Esophagus mucosa (tissue), 1 donor: ENCODE measurements at places on chromosomes 12 and 14. TPM values are rescaled to one million over a fixed set of nuclear protein-coding genes. Genes with fewer than 3 reads are reported as not detected.

Gene BEGAIN
- total RNA-seq, result 0.68 TPM

Gene CRACR2A
- 3.0 TPM for total RNA-seq

Gene AVPR1A
- 0.36 TPM for total RNA-seq

Gene FOXM1
- total RNA-seq, result 31.2 TPM

Gene SLC4A8
- 0.20 TPM for total RNA-seq

Gene RNASE11
- not detected for total RNA-seq

Gene TAS2R8
- not detected for total RNA-seq

Gene CIROP
- not detected for total RNA-seq

DNA sequence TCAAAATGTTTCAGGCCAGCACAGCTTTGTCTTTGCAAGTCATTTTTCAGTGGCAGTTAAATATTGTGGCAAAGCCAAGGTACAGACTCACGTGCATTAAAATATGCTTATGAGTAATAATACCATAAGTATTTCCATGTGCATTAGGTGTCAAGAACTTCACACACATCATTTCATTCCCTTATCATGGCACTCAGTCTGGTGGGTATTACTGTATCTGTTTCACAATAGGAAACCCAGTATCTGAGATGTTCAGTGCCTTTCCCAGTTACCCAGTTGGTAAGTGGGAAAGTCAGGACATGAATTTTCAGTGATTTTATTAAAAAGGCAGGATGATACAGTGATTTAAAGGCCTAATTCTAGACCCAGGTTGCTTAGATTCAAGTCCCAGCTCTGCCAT is 52.9 kb downstream of the IFNG start:
- ATAC-seq, result no peak

- no peak for ATAC-seq
These were observed 231.5 kb downstream of the NUBPL start for GRCh38 chr14:31792726-31793125.

GRCh38 chr14:105862581-105863239 is 336.3 kb downstream of the TMEM121 start:
- ATAC-seq, result no peak

DNA sequence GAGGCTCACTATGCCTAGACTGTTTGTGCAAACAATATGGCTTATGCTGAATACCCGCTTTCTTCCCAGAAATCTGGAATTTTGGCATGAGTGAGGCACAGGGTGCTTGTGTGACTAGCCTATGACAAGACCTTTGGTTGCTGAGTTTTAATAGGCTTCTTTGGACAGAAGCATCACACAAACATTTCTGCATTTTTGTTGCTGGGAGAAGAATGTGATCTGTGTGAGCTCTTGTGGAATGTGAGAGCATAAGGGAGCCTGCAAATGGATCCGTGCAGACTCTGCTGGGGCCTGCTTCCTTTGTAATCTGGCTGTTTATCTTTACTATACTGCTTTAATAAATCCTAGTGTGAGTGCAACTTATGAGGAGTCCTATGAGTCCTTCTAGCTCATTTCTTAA is 83.0 kb upstream of the ZDHHC17 start:
- no peak for ATAC-seq

DNA sequence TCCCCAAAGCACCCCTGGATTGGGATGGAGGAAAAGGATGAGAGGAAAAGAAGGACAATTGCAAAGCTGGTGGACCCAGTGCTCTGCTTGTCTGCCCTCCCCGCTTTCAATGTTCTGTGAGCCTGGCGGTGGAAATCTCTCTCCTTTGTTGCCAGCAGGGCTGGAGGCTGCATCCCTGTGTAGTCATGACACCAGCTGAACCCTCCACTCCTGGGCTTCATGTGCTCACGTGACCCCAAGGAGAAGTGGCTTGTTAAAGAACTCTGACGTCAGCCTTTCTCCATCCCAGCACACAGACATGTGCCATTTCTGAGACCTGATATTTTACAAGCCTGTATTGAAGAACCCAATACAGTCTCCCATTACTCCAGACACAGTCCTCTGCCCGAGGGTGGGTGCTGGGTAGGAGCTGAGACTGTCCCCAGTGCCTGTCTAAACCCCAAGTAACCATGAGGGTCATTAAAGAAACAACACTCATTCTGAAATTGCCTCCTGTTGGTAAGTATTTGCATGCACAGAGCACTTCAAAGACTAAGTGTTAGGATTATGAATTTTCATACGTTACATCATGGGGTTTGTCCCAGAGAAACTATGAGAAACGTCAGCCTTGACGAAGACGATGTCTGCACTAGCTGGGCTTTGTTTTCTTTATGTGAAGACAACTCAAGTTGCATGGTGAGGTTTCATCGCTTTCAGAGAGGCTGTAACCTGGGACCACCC is 21.7 kb downstream of the GALNT16 start:
- no peak for ATAC-seq

DNA sequence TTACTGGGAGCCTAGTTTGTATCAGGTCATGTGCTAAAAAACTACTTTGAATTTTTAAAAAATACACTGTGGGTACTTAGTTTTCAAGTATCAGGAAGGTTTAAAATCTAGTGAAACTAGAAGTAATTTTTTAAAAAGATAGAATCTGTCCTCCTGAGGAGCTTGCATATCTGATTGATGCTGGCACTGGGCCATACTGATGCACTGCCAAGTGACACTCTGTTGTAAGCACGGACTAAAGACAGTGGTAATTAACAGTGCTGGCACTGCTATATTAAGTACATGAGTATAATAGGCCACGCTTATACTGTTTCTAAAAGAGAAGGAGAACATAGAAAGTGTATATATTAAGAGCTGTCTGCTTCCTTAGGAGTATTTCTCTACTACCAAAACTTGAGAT is 10.0 kb upstream of the TBC1D30 start:
- no peak for ATAC-seq

GRCh38 chr12:104858611-104859543 is 99.2 kb downstream of the SLC41A2 start:
- ATAC-seq, result no peak

GRCh38 chr12:55720071-55720564 is at the start of gene RDH5:
Gene RDH5, plus strand, starts transcription at chr12:55720393. Its CDS starts 792 bp downstream, at chr12:55721185.
- ATAC-seq, result no peak

DNA sequence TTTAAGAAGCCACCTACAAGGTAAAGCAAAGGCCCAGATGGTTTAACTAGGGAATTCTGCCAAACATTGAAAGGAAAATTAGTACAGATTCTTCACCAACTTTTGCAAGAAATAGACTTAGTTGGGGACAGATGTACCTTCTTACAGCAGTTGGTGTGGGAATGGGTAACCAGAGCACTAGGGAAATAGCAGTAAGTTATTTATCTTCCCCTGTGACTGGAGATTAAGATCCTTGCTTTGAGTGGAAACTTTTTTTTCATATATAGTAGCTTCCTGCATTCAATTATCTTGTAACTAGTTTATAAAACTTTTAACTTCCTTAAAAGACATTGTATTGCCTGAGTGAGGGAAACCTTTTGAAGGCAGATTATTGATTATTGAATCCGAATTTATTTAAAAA is 44.2 kb downstream of the ARID2 start:
- no peak for ATAC-seq

- no peak for ATAC-seq
These were observed 249.2 kb downstream of the ETNK1 start for GRCh38 chr12:22874151-22874550.

DNA sequence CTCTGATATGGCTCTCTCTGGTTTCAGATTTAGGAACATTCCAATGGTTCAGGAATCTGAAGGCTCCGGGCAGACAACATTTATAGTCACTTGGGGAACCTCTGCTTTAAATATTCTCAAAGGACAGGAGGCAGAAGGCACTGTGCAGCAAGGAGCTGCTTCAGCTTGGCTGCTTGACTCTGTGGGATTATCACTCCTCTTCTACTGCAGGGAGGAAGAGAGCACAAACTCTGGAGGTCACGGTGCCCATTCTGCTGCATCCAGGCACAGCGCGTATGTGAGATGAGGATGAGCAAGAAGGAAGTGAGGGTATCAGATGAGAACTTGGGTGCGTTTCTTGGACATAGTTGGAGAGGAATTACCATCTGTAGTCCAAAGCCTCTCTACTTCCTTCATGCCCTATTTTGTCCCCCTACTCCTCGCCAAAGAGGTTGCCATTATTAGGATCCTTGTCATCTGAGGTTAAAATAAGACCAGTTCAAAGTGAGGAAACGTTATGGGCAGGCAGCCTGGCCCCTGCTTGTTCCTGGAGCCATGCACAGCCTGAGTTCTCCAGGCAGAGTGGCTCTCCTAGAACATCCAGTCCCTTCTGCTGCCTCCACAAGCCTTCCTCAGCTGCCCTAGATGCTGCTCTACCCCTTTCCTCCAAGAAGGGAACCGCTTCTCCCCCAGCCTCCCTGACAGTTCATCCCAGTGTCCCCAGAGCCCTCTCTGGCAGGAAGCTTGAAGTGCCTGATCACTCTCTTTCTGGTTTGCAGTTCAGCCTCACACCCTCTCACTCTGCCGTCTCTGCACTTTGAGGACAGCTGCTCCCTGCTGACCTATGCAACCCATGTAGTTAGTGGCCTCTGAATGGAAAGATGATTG is 12.5 kb downstream of the FGF6 start:
- ATAC-seq, result no peak
